ENCODE measurements at places on chromosomes 4 and X.

- DNase-seq = no peak
These were observed 4.2 kb upstream of the IQSEC2 start for GRCh38 chrX:53285591-53285990.

DNA sequence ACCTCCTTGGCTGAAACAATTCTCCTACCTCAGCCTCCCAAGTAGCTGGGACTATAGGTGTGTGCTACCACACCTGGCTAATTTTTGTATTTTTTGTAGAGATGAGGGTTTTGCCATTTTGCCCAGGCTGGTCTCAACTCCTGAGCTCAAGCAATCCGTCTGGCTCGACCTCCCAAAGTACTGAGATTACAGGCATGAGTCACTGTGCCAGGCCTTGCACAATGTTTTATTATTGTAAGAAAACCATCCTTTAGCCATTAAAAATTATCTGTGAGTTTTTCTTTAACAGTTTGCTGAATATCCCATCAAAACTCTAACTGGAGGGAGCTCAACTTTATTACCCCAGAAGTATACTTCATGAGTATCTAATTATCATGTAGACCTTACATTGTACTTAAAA is 900.3 kb downstream of the PCDH7 start:
- no peak for DNase-seq

GRCh38 chr4:80305466-80305865 is 30.1 kb upstream of the CFAP299 start:
- DNase-seq = no peak

- DNase-seq = no peak
These were observed 22.2 kb downstream of the DTHD1 start for GRCh38 chr4:36303426-36304137.

DNA sequence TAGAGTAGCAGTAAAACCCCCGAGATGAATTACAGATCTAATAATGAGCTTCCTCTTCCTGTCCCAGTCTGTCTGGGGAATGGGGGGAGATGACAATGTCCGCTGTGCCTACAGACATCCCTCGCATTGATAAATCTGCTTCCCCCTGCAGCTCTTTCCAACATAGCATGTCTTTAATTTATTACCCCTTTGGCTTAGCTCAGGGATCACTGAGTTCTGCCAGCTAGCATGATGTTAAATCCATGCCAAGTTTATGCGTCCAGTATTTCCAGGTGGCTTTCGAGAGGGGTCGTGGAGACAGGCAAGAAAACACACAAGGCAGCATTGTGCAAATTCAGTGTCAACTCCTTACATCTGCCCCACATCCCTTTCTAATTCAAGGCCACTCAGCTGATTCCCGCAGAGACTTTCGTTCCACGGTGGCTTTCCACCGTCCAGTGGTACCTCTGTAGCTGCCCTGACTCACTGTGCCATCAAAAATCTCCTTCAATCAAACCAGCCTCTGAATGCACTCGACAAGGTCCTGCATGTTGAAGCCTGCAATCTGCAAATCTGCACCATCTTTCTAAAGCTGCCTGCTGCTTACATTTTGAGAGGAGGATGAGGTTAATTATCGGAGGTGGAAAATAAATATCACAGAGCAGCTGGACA is 75.1 kb downstream of the MXRA5 start:
- DNase-seq = no peak

DNA sequence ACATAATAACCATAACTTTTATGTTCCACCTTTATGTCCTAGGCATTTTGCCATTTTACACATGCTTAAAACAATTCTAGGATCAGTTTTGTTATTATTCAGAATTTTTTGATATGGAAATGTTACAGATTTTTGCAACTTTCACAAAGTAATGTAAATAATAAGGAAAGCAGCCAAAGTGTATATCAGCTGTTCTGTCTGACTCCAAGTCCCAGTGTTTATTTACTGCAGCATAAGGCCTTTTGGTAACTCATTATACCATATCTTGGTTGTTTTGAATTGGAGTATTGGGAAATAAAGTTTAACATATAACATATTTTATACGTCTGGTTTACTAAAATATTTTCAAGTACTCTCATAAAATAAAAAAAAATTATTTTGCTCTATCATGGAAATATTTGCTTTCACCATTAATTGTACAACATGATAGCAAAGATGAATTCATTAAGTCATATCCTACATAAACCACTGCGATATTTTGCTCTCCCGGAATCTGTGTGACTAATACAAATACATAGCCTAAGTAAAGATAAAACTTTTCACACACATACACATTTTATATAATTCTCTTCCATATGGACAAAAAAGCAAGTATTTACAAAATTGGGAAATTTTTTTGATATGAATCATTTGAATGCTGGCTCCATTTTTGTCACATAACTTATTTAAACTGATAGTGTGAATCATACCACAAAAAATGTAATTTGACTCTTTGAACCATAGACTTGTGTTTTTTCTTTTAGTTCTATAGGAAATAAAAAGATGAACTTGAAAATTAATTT is 399.0 kb downstream of the PABPC4L start:
- no peak for DNase-seq

- DNase-seq = no peak
These were observed 4.5 kb downstream of the GJB1 start for GRCh38 chrX:71227370-71228062.

GRCh38 chr4:75512386-75513211 is 1.6 kb downstream of the RCHY1 start:
- no peak for DNase-seq

DNA sequence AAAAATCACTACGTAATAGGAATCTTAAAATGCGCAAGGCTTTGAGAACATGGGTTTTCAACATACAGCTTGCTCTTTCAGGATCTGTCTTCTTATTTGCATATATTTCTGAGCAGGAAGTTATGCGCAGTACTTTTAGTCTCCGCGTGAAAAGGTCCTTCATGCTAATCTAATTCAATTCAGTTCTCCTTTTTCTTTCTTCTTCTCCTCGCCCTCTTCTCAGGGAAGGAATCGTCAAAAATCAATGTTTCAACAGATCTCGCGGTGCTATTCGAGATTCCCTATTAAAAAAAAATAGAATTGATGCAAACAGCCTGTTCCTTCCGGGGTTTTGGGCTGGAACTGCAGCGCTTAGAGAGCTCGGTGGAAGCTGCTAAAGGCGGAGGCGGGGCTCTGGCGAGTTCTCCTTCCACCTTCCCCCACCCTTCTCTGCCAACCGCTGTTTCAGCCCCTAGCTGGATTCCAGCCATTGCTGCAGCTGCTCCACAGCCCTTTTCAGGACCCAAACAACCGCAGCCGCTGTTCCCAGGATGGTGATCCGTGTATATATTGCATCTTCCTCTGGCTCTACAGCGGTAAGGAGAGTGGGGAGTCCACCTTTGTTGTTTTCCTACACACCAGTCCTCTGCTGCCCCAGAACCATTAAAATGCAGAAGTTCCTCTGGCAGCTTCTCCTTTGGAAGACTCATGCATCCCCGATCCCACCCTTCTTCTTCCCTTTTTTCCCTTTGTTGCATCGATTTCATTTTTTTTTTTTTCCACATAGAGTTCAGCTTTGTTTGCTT is at the start of the genes HMGN5 and SH3BGRL:
HMGN5 (minus strand) TSS at position 243 of the 785 bp plus-strand sequence. CDS start 80,364 bp downstream, outside the sequence.
SH3BGRL (plus strand) TSS at position 432 of the 785 bp plus-strand sequence; CDS start at position 531, 99 bp downstream.
- DNase-seq = peak; percentile 70

- DNase-seq = no peak
These were observed 727.7 kb downstream of the DMD start for GRCh38 chrX:32483534-32484136.

Data from AG09319 (cell line).